Fibroblast of skin of back (primary cell): ENCODE measurements at places on chromosomes 5 and 9.

GRCh38 chr9:26786564-26786963, 106.0 kb downstream of the CAAP1 start:
- DNase-seq, result no peak

DNA sequence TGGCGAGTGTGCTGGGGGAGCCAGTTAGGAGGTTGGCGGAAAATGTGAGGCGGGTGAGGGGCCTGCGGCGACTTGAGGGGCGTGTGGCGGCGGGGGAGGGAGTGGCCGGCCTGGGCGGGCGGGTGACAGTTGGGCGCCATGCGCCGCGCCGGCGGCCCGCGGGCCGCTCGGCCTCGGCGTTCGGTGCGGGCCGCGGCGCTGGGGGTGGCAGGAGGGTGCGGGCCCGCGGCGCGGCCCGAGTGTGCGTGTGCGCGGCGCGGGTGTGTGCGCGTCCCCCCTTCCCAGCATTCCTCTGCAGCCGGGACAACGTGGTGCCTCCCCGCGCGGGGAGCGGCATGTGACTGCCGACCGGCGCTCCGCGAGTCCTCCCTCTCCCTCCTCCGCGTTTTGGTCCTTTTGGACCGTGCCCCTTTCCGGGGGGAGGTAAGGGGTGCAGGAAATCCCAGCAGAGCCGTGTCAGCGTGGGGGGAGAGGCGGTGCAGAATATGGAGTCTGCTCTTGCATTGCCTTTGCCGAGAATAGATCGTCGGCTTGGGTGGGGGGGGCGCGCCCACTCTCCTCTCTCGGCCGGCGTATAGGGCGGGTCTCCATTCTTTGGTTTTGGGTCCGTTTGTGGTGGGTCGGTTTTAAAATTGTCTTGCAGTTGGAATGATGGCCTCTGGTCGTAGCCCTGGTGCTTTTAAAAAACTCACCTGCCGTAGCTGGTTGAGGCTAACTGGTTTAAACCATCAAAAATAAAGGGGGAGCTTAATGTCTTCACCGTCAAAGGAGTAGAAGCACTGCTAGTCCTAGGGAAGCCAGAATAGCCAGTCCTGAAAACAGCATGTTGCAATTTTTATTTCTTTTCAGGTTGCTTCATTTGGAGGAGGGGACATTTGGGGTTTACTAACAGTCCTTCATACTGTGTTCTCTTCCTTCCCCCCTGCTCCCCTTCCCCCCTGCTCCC, 2.0 kb downstream of the LARP1 start:
- DNase-seq, result peak; percentile 48

- DNase-seq, result no peak
Measured at GRCh38 chr9:135667463-135668001, 4.4 kb downstream of the LCN9 start.

GRCh38 chr5:83914199-83914598, 193.5 kb upstream of the HAPLN1 start:
- DNase-seq, result no peak

- no peak for DNase-seq
Measured at GRCh38 chr9:116837018-116837989, 150.2 kb downstream of the TRIM32 start.

- DNase-seq, result no peak
Measured at GRCh38 chr9:21668516-21668915, 133.9 kb upstream of the MTAP start.

DNA sequence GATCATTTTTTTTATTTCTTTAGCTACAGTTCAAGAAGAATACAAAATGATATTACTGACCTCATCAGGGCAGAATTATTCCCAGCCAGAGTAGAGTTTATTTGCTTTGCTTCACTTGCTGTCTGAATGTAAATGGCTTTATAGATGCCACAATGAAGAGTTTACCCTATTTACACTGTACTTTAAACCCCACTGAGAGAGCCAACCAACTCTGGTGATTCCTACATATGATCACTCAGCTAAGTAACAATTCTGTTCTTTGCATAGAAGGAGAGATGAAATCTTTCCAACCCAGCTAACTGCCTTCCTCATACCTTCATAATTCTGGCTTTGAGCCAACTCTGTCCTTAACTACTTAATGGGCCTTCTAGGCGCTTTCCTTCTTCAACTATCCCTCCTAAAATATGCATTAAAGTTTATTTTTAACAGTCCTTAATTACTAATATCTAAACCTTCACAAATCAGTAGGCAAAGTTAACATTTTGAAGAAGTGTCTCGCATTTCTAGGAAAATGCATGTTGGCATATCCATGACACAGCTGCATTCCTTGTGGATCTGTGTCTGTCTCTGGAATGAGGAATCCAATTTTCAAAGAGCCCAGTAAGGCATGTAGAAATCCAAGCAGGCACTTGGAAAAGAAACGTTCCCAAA, 284.8 kb upstream of the GRAMD2B start:
- DNase-seq, result peak; percentile 84

DNA sequence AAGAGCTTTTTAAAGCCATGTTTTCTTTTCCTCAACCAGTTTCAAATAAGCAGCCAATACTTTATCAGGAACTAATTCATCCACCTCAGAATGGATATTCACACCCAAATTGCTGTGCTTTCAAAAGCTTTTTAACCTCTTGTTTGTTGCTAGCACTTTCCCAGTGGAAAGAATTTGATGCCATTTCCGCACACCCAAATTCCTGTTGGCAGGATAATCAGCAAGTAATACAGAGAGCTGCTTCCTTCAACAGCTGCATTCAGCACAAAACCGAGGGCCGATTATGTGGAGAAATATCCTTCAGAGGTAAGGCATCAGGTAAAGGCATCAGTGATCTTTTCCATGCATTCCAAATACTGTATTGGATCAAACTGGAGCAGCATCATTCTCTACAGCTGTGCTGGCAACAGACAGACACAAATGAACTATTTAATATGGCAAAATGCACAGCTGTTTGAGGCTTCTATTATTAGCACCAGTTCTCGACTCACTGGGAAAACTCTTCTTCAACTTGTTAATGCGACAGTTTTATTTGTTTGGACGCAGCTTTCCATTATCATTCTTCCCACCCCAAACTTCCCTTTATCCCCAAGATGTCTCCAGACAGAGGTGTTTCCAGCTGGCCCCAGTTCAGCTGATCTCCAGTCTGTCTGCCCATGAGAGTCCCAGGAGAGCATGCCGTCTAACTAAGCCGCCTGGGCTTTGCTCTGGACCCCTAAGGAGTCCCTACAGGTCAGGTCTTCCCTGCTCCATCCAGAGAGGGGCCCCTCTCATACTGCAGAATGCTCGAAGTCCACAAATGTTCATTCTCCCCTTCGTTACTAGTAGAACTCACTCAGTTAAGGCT, 22.2 kb upstream of the MGAT1 start:
- DNase-seq, result no peak

- DNase-seq, result no peak
Measured at GRCh38 chr9:8799206-8799605, 999.6 kb upstream of the DMAC1 start.

DNA sequence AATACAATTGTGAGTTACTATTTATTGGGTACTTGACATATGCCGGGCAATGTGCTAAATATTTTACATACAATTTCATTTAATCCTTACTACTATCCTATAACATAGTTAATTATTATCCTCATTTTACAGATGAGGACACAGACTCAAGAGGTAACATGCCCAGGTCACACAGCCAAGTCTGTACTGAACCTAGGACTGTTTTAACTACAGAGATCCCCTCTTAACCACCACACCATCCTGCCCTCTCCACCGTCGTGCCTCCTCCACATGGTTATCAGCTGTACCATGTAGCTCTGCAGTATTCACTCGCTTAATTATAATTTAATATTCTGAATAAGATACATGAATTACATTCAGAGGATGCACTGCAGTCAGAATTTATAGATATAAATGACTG, 5.3 kb downstream of the RAB14 start:
- DNase-seq, result no peak

- no peak for DNase-seq
Measured at GRCh38 chr9:18516965-18517364, 43.0 kb downstream of the ADAMTSL1 start.

DNA sequence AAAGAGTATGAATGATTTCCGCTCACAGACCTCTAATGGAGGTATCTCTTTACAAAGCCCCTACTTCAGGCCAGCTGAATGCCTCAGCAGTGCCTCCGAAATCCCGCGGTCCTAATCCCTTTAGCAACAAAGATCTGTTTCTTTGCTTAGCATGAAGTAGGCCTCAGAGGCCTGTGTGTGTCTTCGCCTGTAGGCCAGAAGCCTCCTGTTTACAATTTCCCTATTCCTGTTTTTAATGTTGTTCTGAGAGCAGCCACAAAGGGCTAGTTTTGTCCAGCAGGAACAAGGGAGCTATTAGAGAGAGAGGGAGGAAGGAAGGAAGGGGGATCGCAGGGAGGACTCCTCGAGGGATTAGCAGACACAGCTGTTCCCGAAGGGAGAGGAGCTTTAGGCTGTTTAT, 166.4 kb upstream of the SPRY4 start:
- DNase-seq, result no peak

DNA sequence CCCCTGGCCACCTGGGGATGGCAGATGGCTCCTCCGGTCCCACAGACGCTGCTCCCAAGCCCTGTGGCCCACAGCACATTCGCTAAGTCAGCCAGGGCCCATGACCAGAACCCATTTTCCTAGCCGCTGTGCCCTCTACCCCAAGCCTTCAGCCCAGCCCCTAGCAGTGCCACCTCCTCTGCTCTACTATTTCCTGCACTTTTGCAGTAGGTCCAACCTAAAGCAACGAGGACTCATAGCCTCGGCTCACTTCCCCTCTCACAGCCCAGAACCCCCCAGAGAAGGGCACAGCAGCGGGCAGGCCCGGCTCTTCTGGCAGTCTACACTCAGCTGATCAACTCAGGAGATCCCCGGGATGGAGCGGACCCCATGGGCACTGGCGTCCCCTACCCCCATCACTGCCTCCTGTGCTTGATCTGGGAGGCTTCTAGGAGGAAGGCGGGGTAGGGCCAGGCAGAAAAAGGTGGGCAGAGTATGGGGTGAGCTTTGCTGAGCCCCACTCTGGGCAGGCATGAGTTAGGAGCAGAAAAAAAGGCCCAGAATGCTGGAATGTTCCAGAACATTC, 111.2 kb downstream of the ZNF354C start:
- DNase-seq, result no peak

DNA sequence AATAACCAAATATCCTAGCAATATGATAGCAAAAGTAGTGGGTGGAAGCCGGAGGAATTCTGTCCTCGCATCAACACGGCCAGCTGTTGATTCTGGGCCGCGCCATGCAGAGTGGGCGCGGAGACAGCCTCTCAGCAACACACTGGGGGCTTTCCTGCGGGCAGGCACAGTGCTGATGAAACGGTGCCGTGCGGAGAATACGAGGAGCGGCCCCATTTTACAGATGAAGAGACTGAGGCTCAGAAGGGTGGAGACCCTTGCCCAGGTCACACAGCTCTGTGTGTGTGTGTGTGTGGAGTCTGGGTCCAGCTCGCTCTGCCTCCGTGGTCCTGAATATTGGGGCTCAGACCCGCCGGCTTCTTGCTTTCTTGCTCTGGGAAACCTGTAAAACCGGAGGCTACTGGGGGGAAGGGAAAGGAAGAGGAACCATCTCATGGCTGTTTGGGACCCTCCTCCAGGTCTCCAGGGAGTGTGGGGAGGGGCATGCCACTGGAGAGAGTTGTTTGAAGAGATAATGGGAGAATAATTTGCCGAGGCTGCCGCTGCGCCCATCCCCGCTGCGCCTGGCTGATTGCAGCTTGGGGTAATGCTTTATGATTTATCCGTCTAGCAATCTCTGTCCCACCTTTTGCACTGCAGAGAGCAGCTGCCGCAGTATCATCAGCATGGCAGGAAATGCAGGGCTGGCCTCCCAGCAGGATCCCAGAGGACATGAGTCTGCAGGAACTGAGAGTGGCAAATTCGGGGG, 36.6 kb downstream of the NCS1 start:
- peak; percentile 33 for DNase-seq

DNA sequence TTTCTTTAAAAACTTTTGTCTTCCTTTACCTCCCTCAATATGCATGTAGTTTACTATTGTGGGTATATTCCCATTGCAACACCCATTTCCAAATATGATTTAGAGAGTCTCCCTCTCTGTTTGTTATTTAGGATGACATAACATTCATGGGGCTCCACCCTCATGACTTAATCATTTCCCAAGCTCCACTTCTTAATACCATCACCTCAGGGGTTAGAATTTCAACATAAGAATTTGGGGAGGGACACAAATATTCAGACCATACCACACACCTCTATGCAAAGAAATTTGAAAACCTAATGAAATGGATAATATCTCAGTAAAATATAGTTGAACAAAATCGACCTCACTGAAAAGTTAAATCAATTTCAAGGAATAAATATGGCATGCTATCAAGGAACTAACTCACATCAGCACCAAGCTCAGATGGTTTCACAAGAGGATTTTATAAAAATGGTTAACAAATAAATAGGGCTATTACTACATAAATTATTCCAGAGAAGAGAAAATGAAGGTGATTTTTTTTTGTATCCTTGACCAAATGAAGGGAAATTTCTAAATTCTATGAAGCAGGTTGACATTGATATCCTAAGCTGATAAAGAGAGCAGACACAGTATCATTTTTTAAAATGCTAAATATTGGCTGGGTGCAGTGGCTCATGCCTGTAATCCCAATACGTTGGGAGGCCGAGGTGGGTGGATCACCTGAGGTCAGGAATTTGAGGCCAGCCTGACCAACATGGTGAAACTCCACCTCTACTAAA, 20.2 kb upstream of the UBTD2 start:
- DNase-seq, result no peak

DNA sequence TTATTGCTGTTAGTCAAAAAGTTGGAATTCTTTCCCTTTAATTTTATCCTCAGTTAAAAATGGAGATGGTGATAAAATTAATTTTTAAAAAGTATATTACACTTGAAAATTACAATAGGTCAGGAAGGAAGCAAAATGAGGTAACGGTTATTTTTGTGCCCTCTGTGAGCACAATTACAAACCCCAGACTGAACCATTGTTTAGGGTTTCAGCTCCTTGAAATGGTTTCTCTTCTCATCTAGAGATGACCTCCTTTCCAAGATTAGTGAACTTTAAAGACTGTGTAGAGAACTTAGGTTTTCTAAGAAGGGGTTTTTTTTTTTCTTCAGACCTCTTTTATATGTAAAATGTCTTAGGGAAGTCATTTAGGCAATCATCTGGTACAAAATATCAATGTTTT, 126.2 kb upstream of the CHD1 start:
- no peak for DNase-seq

GRCh38 chr9:94649100-94649819, 9.9 kb upstream of the FBP1 start:
- peak; percentile 77 for DNase-seq

DNA sequence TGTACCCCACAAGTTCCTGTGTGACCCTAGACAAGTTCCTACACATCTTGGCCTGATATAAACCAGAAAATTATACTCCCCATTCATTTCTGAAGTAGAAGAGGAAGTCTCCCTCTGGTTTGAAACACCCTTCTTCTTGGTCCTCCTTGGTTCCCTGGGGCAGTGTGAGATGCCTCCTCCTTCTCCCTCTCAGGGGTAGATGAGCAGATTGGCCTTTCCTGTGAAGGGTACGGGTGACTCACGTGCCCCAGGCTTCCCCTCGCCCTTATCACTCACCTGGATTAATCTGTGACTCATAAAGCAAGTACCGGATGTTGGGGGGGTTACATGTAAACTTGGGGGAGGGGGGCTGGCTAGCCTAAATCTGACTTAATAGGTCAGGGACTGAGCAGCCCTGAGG, 11.1 kb upstream of the AQP3 start:
- no peak for DNase-seq
